Activated T-cell treated with anti-CD3 and anti-CD28 coated beads for 1 hour (primary cell): ENCODE measurements at places on chromosomes 1 and 21.

GRCh38 chr1:30295674-30296073, 427.7 kb downstream of the MATN1 start:
- no peak for DNase-seq

- DNase-seq, result no peak
Observed at GRCh38 chr1:2624735-2625300, 8.0 kb downstream of the MMEL1 start.

DNA sequence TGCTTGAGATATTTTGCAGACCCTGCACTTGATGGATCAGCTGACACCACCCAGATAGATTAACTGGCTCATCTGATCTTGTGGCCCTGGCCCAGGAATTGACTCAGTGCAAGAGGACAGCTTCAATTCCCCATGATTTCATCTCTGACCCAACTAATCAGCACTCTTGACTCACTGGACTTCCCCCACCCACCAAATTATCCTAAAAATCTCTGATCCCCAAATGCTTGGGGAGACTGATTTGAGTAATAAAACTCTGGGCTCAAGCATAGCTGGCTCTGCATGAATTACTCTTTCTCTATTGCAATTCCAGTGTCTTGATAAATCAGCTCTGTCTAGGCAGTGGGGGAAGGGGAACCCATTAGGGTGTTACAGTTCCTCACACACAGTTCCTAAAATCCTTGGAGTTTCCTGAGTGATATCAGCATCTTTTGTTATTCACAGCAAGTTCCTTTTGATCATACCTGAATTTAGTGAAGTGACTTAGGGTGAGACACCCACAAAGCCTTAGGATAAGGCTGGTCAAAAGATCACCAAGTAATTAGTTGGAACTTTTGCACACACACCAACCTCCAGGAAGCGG, 104.2 kb downstream of the COP1 start:
- no peak for DNase-seq

GRCh38 chr1:30657131-30658013, 66.0 kb downstream of the MATN1 start:
- DNase-seq, result no peak

DNA sequence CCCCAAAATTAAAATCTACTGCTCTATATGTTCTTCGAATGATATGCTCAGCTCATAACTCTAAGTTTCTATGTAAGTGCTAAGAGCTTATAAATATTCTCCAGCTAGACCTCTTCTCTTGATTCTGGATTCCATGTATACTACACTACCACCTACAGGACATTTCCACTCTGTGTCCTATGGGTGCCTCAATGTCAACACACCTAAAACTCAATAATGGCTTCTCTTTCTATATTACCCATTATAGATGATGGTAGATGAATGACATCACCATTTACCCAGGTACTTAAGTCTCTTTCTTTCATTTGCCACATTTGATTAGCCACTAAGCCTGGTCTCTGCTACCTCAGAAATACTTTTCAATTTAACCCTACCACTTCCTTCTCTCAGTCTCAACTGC, 41.3 kb downstream of the TBX19 start:
- DNase-seq, result no peak
